Neural crest cell (in vitro differentiated cells): ENCODE measurements at places on chromosomes 5 and 9.
A peak's percentile ranks its signal among the peaks of the same experiment; 100 is the strongest.

- peak; percentile 64 for DNase-seq
These were observed at the start of gene VDAC1 for GRCh38 chr5:134004626-134005416. TSS of gene VDAC1 (minus strand) at chr5:134004975. CDS start at chr5:133993012, 11,963 bp downstream.

GRCh38 chr9:105296877-105297287 is 52.4 kb downstream of the SLC44A1 start:
- no peak for DNase-seq

DNA sequence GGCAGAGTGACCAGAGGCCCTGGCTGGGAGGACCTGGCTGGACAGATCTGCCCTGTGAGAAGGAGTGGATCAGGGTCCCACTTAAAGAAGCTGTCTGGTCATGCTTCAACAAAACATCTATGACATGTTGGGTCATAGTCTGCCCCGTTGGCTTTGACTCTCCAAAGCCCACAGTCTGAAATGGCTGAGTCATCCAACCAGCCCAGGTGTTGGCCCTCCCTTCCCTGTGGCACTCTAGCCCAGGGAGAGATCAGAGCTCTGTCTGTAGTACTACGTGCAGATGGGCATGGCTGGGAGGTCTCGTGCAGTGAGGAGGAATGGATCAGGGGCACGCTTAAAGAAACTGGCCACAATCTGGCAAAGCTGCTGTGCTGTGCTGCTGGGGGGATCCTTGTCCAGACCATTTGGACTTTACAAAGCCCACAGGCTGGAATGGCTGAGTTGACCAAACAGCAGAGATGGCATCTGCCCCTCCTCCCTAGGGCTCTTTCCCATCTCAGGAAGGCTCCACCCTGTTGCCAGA is 206.1 kb downstream of the TUSC1 start:
- DNase-seq, result no peak

GRCh38 chr5:126234563-126235195 is 188.5 kb upstream of the GRAMD2B start:
- DNase-seq, result peak; percentile 24

- DNase-seq, result peak; percentile 48
These were observed 8.1 kb downstream of the MEGF10 start for GRCh38 chr5:127298656-127299055.

- DNase-seq, result no peak
These were observed 100.8 kb downstream of the DMXL1 start for GRCh38 chr5:119171686-119172085.

GRCh38 chr5:55151923-55152842 is 7.8 kb upstream of the GPX8 start:
- DNase-seq, result no peak

- peak; percentile 52 for DNase-seq
These were observed 86.5 kb upstream of the NR5A1 start for GRCh38 chr9:124593651-124594058.

DNA sequence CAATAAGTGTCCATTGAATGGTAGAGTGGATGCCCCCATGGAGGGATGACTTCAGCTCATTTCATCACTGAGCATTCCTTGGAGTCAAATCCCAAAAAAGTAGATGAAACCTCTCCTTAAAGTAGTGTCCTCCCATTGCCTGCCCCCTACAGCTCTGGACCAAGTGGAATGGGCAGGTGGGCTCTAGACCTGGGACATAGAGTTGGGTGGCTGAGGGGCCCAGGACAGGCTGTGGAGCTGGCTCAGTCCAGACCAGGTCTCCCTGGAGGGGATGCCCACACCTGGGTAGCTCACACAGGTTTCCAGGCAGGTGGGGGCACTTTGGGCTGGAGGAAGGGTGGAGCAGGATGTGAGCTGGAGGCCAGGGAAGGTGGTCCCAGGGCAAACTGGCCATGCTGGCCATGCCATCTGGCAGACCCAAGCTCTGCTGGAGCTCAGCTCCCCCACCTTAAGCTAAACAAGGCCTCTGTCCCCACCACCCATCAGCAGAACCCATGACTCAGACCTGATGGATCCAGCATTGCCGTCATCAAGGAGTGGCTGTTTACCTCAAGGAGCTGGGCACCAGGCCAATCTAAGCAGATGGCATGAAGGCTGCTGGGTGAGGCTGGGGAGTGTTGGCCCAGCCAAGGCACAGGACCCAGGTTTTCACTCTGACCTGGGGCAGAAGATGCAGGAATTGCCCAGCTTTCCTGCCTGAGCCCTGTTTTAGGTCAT is 6.2 kb upstream of the SPINK4 start:
- no peak for DNase-seq

DNA sequence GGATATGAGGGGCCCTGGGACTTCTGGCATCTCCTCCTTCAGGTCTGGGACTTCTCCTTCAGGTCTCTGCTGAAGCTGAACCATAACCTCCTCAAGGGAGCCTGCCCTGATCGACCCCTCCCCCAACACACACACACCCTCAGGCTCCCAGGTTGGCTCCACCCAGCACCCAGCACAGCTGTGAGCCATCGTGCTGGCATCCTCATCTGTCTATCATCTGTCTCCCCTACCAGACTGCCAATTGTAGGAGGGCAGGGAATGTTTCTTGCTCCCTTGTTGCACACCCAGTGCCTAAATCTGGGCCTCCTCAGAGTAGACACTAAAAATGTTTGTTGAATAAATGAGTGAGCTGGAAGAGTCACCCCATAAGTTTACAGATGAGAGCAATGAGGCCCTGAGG is 71.4 kb downstream of the LRSAM1 start:
- DNase-seq, result no peak

- DNase-seq, result no peak
These were observed 38.2 kb downstream of the COL5A1 start for GRCh38 chr9:134679616-134680392.

- no peak for DNase-seq
These were observed 81.6 kb downstream of the CTNND2 start for GRCh38 chr5:11822598-11822997.

DNA sequence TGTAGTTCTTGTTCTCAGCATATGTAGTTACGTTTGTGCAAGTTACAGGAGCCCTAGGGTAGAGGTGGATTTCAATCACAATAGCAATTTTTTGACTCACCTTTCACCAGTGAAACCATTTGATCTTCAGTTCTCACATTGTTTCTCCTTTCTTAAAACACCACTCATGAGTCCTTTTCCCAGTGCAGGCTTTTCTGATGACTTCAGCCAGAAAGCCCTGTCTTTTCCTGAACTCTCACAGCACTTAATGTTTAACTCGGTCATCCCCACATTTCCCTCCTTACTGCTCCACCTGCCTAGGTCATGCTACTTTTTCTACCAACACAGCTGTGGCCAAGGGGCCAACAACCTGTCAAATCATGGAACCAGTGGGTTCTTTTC is 37.9 kb downstream of the ARHGEF28 start:
- DNase-seq, result no peak

DNA sequence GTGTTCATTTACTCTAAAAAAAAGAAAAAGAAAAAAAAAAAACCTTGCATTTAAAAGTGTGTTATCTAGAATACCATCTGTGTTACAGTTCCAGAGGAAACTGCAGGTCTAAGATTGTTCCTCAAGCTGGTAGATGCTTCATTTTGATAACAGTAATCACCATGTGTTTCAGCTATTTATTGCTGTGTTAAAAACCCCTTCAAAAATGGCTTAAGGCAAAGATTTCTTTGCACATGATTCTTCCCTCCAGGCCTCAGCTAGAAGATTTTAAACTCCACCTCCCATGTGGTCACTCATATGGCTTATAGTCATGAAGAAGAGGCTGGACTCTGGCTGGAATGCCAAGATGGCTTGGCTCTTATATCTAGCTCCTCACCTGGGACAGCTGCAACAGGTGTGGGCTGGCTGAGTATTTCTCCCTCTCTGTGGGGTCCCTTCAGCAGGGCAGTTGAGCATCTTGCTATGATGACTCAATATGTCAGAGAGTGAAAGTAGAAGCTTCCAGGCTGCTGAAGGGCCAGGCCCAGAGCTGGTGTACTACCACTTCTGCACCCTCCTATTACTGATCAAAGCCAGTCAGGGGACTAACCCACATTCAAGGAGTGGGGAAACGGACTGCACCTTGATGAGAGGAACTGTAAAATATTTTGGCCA is 920.4 kb upstream of the DMAC1 start:
- no peak for DNase-seq

DNA sequence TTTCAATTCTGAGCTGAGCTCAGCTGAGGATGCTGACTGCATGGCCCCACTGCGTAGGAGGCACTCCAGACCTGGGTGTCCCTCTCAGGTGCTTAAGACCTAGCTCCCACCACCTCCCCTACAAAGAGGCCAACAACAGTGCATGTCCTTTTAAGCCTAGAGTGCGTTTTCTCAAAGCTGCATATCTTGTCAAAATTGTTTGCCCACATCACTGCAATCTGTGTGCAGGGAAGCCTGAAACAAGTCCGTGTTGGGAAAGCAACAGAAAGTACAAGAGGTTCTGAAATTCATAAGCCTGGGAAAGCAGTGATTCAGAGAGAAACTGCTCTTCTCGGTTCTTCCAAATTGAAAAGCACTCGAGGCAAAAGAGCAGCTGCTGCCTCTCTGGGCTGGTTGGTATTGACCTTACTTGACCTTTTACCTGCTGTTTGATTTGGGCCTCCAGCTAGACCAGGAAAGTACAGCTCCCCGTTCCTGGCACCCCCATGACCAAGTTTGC is 238.4 kb downstream of the NR2F1-AS1 start:
- no peak for DNase-seq

GRCh38 chr9:115024925-115025535 is 92.9 kb downstream of the TNC start:
- no peak for DNase-seq

- no peak for DNase-seq
These were observed 14.1 kb upstream of the INIP start for GRCh38 chr9:112731971-112732370.

GRCh38 chr5:151495320-151495719 is 47.9 kb downstream of the SLC36A1 start:
- no peak for DNase-seq

DNA sequence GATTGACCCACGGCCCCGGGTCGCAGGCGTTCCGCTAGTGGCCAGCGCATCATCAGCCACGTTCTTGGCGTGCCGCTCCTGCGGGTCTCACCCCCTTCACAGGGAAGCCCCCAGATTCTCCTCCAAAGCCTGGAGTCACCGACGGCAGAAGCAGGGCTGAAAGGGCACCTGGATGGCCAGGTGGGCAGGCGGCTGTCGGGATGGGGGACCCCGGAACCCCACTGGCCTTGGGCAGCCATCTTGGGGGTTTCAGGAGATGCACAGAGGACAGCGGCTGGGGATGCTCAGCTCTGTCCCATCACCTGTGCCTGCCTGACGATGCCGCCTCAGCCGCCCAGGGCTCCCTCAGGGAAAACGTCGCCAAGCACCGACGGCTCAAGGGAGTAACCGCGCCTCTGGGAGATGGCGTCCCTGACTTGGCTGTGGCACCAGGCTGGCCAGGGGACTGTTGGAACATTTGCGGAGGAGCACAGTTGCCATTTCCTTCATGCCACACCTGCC is 14.1 kb upstream of the SLC9A3 start:
- no peak for DNase-seq

GRCh38 chr9:114725930-114726329 is 43.9 kb upstream of the TEX48 start:
- DNase-seq, result no peak

GRCh38 chr9:114505187-114506081 is at the start of gene WHRN:
TSS of gene WHRN (minus strand) at chr9:114505473. CDS start at chr9:114504801, 672 bp downstream.
- peak; percentile 90 for DNase-seq

GRCh38 chr5:13276156-13276555 is 668.3 kb downstream of the DNAH5 start:
- DNase-seq, result no peak

GRCh38 chr9:97900738-97901565 is 21.3 kb downstream of the TRMO start:
- peak; percentile 12 for DNase-seq

- peak; percentile 76 for DNase-seq
These were observed 21.9 kb upstream of the QSOX2 start for GRCh38 chr9:136267261-136268111.

- DNase-seq, result no peak
These were observed 9.2 kb downstream of the JADE2 start for GRCh38 chr5:134534726-134535110.

DNA sequence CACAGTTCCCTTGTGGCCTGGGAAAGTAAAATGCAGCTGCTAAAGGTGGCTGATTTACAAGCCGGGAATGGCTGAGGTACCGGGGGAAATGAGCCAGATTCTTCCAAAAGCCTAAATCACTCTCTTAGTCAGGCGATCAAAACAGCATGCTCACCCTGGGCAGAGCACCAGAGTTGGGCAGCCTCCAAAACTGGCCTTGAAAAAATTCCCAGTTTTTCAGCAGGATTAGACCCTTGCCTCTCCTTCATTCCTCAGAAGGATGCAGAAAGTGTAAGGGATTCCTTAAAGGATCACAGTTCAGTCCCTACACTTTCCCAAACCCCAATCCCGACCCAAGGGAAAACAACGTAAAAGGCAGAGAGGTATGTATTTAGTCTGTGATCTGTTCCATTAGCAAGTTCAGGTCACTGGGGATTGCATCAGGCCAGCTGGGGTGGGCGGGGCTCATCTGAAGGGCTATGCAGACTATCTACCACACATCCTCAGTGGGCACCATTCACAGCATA is 16.9 kb downstream of the TMEM174 start:
- DNase-seq, result no peak

DNA sequence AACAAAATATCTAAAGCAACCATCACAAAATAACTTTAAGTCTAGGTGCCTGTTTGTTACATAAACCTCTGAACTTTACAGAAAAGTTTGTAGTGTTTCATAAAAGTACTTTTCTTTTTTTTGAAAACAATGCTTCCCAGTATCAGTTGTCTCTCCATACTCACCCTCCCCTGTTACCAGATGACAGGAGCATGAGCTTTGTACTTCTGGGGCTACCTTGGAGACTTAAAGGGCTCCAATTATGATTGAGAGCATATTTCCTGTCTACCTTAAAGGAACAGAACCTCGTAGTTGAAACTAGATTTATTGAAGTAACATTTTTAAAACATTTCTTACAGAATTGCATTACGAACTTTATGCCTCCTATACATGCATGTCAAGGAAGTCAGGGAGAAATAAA is 55.4 kb upstream of the PPP1R2B start:
- no peak for DNase-seq

GRCh38 chr9:21153336-21154017 is 11.8 kb upstream of the IFNW1 start:
- no peak for DNase-seq

GRCh38 chr5:134824681-134825080 is 21.1 kb upstream of the C5orf24 start:
- no peak for DNase-seq

- DNase-seq, result no peak
These were observed 502.5 kb downstream of the PDE4D start for GRCh38 chr5:59390989-59391388.

GRCh38 chr5:75405296-75405695 is 68.3 kb downstream of the HMGCR start:
- no peak for DNase-seq

- DNase-seq, result no peak
These were observed at the start of gene BTNL3 for GRCh38 chr5:180988592-180988991. TSS of gene BTNL3 (plus strand) at chr5:180988846. CDS start at chr5:180989029, 183 bp downstream.

DNA sequence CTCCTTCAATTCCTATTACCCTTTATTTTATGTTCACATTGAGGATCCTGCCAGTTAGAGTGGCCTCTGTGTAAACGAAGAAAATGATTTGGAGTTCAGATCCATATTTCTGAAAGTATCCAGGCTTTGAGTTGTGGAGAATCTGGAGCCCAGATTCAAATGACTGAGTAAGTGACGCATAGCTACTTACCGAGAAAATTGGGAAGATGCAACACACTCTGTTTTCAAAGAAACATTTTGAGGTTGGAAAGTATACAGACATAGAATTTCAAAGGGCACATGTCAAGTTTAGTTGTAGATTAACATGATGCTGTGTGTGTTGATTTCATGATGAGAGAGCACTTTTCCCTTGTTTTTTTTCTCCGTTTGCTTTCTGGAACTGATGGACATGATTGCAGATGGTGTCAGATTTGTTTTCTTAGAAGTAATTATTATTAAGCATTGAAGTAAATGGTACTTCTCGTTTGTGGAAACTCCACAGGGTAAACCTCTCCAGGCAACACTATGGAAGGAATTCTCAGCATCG is 148.1 kb downstream of the KDM4C start:
- no peak for DNase-seq
